ENCODE measurements at places on chromosomes 12 and 14.

DNA sequence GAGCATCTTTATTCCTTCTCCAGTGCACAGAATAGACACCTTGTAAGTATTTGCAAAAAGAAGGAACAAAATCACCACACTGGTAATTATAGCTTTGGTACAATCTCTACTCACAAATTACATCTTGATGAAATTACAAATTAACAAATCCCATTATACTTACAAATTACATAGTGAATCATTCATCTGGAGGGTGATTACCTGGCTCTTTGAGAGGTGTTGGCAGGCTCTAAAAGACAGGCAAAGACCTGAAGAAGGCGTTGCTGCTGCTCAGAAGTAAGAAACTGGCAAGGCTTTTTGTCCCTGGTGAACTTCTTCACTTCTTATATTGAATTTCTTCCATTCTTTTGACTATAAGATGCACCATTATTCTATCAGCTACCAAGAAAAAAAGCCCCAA, 21.7 kb upstream of the LMNTD1 start:
- DNase-seq, result no peak

- no peak for DNase-seq
These were observed 7.4 kb upstream of the KTN1 start for GRCh38 chr14:55572578-55572977.

DNA sequence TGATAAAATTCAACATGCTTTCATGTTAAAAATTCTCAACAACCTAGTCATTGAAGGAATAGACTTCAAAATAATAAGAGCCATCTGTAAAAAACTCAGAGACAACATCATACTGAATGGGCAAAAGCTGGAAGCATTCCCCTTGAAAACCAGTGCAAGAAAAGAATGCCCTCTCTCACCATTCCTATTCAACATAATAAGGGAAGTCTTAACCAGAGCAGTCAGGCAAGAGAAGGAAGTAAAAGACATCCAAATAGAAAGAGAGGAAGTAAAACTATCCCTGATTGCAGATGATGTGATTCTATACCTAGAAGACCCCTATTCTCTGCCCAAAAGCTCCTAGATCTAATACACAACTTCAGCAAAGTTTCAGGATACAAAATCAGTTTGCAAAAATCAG, 52.9 kb downstream of the APOBEC1 start:
- DNase-seq, result no peak

GRCh38 chr12:129226851-129227250, 373.6 kb downstream of the GLT1D1 start:
- DNase-seq, result no peak

DNA sequence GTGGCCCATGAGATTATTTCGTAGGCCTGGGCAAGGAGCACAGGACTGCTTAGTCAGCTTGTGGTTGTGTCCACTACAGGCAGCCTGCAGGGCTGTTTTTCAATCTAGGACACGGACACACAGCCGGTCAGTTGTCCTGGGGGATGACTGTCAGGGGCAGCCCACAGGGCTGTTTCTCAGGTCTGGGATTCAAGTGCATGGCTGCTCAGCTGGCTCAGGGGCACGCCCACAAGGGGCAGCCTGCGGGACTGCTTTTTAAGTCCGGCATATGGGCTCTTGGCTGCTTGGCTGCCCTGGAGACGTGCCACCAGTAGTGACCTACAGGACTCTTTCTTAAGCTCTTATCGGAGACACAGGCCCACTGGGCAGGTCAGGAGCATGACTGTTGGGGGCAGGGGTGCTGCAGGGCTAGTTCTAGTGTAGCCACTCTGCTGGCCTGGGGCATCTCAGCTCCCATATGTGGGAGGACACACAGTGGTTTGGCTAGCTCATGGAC, 26.6 kb upstream of the GTF2A1 start:
- DNase-seq, result no peak

DNA sequence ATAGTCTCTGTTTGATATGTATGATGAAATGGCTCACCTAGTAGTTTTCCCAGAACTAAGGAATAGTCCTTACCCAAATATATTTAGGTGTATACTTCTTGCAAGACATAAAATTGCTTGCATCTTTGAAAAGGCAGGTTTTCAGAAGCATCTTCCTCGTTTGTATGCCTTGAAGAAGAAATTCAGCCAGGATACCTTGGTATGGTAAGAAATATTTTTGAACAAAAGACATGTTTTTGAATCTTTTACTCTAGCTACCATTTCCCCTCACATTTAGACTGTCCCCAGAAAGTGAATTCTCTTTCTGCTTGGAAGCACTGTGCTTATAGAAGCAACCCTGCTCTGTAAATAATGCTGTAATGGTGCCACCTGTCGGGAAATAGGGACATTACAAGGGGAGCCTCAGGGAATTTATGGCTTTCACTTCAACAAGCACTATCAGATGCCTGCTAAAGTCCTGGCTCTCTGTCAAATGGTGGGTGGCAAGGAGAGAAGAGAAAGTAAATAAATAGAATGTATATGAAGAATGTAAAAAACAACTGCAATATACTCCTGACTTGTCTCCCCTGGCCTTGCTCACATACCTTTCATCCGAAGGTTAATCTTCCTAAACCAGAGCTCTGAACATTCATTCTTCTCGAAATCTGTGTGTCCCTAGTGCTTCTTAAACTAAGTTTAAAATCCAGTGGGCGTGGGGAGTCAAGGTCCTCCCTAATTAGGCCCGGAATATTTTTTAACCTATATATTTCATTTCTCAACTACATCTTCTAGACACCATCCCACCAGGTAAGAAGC, 6.1 kb downstream of the CCDC184 start:
- peak; percentile 68 for DNase-seq

- peak; percentile 52 for DNase-seq
These were observed 54.8 kb downstream of the WNK1 start for GRCh38 chr12:807041-807735.

GRCh38 chr14:70823281-70823680, 14.0 kb upstream of the MAP3K9 start:
- DNase-seq, result no peak

DNA sequence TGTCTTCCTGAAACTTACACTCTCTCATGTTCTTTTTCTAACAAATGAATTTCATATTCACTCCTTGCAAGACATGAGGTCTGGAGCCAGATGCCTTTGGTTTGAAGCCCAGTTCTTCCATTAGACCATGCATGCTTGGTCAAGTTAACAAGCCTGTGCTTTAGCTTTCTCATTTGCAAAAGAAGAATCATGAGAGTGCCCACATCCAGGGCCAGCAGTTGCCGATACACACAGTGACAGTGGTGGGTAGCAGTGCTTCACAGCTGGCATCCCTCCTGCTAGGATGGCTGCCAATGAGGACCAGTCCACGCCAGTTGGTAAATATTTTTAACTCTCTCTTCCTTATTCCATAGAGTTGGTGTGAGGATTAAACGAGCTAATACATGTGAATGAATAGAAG, 163.1 kb downstream of the PHLDA1 start:
- DNase-seq, result no peak

DNA sequence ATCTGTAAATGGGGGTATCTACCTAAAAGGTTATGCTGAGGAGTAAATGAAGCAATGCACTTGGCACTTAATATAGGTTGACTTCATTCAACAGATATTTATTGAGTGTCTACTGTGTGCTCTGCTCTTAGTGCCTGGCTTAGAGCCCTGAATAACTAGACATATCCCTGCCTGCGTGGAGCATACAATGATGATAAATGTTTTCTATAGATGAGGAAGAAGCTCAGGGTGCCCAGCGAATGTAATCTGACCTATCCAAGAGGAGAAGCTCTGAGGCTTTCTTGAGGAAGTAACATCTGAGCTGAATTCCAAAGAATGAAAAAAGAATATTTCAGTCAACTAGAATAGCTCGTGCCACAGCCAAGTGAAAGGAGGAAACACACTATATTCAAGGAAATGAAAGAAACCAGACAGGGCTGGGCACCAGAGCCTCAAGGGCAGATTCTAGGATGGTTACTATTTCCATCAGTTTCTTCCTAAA, 17.9 kb upstream of the HIGD1C start:
- DNase-seq, result no peak

GRCh38 chr12:29743077-29743476, 40.7 kb downstream of the TMTC1 start:
- DNase-seq, result no peak

- DNase-seq, result no peak
These were observed 54.6 kb downstream of the GTF2A1 start for GRCh38 chr14:81166121-81166520.

GRCh38 chr12:111287125-111287900, 81.6 kb downstream of the PHETA1 start:
- DNase-seq, result no peak

- DNase-seq, result no peak
These were observed 16.5 kb upstream of the LALBA start for GRCh38 chr12:48586361-48586760.

GRCh38 chr12:22865822-22866221, 240.9 kb downstream of the ETNK1 start:
- DNase-seq, result no peak

- no peak for DNase-seq
These were observed 64.5 kb downstream of the AMN start for GRCh38 chr14:102986810-102987579.

DNA sequence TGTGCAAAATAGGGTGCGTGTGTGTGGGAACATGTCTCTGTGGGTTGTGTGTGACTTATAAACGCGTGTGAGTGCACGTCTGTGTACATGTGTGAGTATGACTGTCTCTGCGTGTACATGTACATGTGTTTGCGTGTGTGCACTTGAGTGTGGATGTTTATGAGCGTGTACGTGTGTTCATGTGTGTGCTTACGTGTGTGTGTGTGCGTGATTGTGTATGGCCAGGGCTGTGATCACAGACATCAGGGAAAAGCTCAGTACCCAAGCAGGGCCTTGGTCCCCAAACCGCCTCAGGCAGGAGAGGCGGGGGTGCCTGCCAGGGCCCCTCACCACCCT, 326.3 kb upstream of the DIO3 start:
- no peak for DNase-seq

GRCh38 chr12:132937476-132937875, 18.6 kb downstream of the ZNF605 start:
- no peak for DNase-seq

DNA sequence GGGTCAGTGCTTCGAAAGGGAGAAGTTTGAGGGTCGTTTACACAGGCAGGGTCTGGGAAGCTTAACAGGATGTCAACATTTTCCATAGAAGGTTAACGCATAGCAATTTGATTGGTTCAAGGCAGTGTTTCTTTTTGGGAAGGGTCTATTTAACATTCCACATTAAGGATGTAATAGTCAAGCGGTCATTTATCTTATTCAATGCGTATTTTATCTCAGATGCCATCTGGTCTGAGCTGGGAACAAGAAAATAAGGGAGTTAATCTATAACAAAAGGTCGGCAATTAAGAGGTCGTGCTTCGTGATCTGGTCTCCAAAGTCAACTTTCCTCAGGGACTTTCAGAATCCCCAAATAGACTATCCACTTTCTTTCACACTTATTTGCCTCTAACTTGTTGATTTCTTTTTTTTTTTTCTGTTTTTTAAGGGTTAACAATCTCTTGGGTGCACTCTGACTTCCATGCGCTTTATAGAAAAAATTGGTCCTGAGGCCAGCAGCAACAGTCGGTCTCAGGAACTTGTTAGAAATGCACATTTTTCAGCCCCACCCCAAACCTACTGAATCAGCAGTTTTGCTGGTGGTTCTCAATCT, 550 bp upstream of the RESF1 start:
- no peak for DNase-seq
